ENCODE measurements at places on chromosomes 2 and 18.

DNA sequence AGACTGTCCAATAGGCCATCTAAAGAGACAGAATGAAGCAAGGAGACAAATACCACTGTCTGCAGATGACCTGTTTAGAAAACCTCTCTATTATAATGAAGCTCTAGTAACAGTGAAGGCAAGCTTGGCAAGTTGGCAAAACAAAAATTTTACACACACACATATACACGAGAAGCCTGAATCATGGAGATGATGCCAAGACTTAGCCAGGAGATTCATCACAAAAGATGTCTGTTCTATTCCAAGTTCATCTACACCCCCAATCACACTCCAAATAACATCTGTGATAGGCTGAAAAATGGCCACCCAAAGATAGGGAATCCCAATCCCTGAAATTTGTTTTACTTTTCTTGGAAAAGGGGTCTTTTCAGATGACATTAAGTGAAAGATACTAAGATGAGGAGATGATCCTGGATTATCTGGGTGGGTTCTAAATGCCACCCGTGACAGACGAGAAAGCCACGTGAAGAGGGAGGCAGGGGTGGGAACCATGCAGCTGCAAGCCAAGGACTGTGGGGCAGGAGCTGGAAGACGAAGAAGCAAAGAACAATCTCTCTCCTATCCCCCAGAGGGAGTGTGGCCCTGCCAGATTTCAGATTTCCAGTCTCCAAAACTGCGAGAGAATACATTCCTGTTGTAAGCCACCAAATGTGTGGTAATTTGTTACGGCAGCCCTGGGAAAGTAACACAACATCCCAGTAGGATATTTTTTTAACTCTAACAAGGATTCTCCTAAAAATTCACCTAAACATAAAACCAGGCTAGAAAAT, 20.0 kb downstream of the HDLBP start:
- no peak for DNase-seq

GRCh38 chr18:22817844-22818243, 115.3 kb upstream of the RBBP8 start:
- no peak for DNase-seq

- no peak for DNase-seq
Observed at GRCh38 chr2:9846554-9846953, 3.3 kb downstream of the TAF1B start.

DNA sequence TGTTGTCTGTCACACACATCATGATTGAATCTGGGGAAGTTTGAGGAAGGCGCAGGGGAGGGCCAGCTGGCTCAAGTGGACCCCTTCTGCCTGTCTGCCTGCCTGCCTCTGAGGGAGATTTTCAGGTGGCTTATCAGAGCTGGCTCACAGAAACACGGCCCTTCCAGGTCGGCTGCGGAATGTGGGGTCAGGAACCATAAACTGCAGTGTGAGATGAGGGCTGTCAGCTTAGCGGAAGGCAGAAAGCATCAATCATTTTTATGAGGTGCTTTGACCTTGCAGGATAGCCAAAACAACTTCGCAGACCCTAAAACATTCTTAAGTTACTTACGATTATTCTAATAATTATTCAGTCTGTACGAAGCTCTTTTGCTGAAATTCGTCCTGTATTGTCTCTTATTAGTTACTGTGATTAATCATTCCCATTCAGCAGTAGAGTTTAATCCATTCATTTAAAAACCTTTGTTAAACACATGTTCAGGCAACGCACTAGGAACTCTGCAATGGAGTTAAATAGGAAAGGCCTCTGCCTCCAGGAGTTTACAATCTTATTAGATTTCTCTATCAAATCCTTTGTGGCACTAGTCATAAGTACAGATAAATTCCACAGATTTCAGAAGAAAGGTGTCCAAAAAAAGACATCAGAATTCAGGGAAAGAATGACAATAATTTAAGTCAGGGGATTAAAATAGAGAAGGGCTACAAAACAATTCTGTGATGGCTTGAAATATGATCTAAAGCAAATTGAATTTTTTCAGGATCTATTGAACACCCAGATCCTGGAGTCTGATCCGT, 371.6 kb downstream of the HRH4 start:
- no peak for DNase-seq

GRCh38 chr18:56139792-56140254, 498.6 kb downstream of the TXNL1 start:
- DNase-seq, result no peak

DNA sequence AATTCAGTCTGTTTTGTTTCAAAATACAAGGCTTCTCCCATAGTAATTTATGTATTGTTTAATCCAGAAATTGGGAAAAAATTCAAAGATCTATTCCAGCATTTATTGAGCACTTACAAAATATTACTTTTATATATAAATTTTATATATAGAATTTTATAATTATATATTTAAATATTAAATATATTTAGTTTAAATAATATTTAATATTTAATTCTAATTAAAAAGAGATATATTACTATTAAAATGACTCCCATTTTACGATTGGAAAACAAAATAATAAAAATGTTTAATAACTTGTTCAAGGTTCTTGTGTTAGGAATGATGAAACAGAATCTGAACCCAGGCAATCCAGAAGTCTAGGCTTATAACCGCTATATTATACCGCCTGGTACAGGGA, 40.5 kb upstream of the SESTD1 start:
- DNase-seq, result no peak

DNA sequence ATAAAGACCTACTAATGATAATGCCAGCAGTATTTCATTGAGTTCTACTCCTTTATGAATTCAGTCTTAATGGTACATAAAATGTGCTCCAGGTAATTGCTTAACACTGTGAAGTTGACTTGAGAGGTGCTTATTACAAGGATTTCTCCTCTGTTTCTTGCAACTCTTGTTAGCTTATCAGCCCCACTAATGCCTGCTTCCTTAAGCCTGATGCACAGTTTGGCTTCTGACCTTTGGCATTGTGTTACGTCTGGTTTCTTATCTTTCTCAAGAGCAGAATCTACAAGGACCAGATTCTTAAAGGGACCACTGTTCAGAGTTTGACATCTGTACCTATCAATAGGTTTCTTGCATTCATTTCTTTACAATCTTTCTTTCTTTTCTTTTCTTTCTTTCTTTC, 223.9 kb upstream of the CWC22 start:
- no peak for DNase-seq

- no peak for DNase-seq
Observed at GRCh38 chr2:592737-593136, 84.5 kb downstream of the TMEM18 start.

GRCh38 chr2:136137982-136138381, 20.0 kb upstream of the CXCR4 start:
- DNase-seq, result no peak

DNA sequence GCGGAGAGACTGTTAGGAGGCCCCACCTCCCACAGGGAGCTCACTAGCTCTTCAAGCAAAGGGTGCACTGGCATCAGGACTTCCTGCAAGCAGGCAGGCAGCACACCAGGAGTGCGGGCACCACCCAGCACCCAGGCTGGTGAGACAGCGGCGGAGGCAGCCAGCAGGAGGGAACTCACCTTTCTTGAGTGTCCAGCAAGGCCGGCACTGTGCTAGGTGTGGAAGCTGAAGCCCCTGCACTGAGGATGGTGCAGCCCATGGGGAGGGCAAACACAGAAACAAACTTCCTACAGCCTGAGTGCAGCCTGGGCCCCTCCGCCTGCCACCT, 100.7 kb upstream of the ID2 start:
- no peak for DNase-seq

DNA sequence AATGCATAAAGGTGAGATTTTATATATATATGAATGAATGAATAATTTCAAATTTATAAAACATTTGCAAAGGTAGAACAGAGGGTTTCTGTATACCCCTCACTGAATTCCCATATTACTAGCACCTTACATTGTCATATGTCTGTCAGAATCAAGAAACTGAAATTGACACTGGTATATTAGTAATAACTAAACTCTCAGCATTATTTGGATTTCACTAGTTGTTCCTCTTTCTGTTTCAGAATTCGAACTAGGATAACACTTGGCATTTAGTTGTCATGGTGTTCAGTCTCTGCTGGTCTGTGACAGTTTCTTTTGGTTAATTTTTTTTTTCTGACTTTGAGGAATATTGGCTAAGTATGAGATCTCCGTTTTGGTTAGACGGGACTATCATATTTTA, 275.9 kb downstream of the DCC start:
- DNase-seq, result no peak

GRCh38 chr2:70717431-70718038, 50.5 kb downstream of the ADD2 start:
- no peak for DNase-seq

GRCh38 chr2:181111059-181111458, 130.7 kb downstream of the UBE2E3 start:
- DNase-seq, result no peak

DNA sequence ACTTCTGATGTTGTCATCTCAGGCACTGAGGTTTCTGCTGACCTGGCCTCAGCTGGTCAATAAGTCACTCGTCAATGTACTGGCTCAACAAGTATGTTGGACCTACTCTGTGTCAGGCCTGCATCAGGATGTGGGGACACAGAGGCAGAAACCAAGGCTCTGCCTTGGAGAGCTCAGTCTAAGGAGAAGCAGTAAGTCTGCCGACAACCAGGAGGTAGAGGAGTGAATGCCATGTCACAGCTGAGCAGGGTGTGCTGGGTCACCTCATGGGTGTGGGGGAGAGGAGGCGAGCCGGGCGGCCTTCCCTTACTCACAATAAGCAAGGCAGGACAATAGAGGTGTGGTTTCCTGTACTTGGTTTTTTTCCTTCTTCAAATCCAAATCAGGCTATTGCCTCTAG, 75.8 kb downstream of the COLEC12 start:
- DNase-seq, result no peak

- DNase-seq, result no peak
Observed at GRCh38 chr2:51953931-51954330, 922.0 kb upstream of the NRXN1 start.

GRCh38 chr2:83471655-83472054, 987.4 kb downstream of the SUCLG1 start:
- no peak for DNase-seq

DNA sequence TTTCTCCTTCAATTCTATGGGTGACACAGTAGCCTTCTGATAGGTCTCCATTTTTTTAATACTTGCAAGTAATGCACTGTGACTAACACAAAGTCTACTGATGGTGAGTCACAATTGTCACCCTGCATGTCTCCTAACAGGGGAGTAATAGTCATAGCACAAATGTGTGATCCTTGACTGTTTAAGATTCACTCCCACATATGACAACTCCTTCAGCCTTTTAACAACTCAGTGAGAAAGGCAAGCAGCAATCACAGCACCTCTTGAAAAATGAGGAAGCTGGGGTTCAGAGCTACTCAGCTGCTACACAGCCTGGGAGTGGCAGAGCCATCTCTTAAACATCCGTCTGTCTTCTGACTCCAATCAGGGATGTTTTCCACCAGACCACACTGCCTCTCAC, 63.8 kb downstream of the EHD3 start:
- no peak for DNase-seq

DNA sequence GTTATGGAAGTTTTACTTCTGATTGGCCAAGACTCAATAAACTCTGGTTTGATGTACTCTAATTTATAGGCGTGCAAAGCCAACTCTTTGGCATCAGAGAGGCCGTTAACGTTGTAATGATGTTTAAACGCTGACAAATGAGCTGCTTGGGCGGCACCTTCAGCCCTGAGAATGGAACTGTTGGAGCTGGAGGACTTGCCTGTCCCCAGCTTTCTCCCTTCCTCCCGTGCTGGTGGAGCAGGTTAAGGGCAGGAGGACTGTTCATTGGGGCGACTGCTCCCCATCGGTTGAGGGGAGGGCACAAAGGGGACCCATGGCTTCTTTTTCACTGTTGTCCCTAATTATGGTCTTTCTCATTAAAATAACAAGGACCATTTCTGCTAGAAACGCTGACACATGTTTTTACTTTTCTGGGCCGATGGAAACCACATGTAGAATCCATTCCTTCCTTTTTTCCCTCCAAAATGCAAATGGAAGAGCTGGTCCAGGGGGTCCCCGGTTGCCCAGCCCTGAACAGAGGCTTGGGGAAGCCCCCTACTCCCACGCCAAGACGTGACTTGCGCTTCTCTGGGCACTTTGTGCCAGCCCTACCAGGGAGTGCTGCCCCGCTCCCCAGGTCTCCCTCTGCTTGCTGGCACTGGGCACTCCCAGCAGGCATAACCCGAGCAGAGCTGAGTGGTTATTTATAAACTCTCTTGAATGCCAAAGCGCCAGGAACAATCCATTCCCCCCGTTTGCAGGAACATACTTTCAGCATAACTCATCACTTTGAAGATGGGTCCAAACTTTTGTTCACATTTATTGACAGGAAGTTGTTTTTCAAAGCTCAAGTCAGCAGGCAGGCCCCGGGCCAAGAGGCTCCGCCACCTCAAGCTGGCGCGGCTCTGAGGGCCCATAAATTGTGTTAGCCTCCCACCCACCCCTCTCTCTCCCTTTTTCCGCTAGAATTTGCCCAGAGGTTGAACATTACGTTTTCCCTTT, 170.1 kb downstream of the ASB1 start:
- no peak for DNase-seq

DNA sequence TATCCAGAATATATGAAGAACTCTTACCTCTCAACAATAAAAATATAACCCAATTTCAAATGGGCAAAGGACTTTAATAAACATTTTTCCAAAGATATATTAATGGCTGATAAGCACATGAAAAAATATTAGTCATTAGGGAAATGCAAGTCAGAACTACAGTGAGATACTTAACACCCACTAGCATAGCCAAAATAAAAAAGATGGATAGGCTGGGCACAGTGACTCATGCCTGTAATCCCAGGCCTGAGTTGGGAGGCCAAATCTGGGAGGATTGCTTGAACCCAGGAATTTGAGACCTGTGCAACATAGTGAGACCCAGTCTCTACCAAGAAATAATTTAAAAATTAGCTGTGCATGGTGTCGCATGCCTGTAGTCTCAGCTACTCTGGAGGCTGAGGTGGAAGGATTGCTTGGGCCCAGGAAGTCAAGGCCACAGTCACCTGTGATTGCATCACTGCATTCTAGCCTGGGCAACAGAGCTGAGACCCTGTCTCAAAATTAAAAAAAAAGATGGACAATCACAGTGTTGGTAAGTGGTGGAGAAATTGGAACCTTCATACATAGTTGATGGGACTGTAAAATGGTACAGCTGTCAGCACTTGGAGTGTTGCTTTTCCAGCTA, 25.1 kb downstream of the MARCHF7 start:
- DNase-seq, result no peak

GRCh38 chr2:195575879-195576401, 81.1 kb upstream of the SLC39A10 start:
- no peak for DNase-seq

DNA sequence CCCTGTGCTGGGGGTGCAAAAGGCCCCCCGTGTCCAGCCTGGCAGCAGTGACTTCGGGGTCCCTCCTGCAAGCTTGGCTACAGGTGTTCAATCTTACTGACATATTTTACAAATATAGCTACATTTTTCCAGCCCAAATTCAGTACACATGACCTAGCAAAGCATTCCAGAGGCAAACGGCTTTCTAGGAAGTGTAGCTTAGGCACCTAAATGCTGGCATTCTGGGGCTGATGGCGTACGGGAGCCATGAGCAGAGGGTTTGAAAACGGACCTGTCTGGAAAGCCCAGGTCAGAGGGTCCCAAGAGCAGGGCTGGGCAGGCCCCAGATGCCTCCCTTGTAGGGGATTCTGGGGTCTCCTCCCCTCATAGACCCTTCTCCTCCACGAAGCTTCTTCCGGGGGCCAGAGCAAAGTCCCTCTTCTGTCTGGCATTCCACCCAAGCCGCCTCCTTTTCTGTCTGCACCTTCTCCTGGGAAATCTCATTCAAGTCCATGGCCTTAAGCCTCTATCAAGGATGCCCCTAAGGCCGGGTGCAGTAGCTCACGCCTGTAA, 63.3 kb upstream of the ASAP2 start:
- DNase-seq, result no peak

GRCh38 chr18:13585379-13586153, 140.8 kb downstream of the FAM210A start:
- DNase-seq, result no peak
